ENCODE measurements at places on chromosomes 4 and X. TPM values are rescaled to one million over a fixed set of nuclear protein-coding genes. Genes with fewer than 3 reads are reported as not detected.

NEUROG2 gene
- total RNA-seq, result not detected

ARMCX4 gene
- 29.8 TPM for total RNA-seq

CACNA1F gene
- 0.49 TPM for total RNA-seq

GYPA gene
- not detected for total RNA-seq

TMSB15A gene
- not detected for total RNA-seq

GRCh38 chrX:13742397-13743176 is 8.0 kb downstream of the OFD1 start:
- DNase-seq, result no peak

GRCh38 chr4:159191989-159192388 is 89.1 kb downstream of the RAPGEF2 start:
- DNase-seq, result no peak

All from ureter (tissue), 1 donor.